ENCODE measurements at places on chromosomes 2 and 18. TPM values are rescaled to one million over a fixed set of nuclear protein-coding genes. Genes with fewer than 3 reads are reported as not detected.

DNA sequence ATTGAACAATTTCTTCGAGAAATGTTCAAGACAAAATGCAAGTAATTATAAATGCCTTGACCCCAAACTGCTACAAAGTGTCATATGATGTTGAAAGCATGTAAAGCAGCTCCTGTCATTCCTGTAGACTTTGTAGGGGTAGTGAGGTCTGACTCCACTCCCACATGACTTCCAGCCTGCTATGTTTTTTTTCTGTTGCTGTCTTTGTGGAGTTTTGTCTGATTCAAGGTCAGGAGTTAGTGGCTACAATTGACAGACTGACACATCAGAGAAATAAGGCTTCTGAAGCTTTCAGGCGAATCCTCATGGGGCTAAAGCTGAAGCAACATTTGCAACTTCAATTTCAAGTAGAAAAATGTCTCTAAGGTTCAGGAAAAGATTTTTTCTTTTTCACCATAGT is 63.9 kb upstream of the CCDC195 start:
- DNase-seq = no peak

GRCh38 chr18:34280653-34281052 is 55.9 kb upstream of the NOL4 start:
- DNase-seq = no peak

DNA sequence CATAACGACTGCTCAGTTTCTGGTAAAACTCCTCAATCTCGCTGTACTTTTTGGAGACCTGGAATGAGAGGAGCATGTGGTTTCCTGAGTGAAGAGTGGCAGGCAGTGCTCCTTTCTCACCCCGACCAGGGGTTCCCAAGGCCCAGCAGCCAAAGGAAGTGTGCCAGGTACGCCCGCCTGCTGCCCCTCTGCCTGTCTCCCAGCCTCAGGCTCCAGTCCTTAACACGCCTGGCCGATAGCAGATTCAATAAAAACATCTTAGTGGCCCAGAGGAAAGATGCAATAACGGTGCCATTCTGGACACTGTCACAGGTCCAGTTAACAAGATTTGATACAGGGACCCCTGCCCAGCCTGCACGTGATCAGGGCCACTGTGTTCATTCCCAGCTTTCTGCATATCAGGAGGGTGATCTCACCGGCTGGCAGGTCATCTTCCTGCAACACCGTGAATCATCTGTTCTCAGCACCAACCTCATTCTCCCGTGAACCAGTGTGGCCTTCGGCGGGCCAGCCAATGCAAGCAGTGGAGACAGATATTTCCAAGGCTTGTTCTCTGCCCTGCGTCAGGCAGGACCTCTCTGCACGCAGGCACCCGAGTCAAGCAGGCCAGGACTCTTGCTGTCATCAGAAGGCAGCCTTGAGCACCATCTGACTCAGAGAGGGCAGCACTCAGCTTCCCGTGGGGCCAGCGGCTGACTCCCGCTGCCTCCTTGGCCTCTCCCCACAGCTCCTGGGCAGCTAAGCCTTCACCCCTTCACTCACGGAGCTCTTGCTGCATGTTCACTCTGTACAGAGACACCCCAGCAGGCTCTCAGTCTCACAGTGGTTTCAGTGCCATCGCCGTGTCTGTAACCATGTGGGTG is 9.5 kb downstream of the HS1BP3 start:
- no peak for DNase-seq

GRCh38 chr2:145601361-145601925 is 1081.5 kb upstream of the ZEB2 start:
- DNase-seq = no peak

DNA sequence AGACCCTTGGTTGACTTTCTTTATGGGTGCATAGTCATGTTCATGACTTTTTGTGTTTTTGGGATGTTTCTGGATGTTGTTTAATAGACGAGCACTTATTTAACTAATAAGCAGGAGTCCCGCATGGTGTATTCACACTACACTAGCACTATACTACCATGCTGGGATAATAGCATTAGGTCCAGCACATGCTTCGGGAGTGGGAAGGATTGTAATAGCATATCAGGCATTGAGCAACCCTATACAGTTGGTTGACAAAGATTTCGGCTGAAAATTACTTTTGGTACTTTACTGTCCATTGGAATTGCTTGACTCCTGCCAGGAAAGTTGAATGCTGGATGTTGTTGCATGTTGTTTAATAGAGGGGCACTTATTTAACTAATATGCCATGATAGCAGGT is 2.8 kb downstream of the SH3RF3 start:
- no peak for DNase-seq

DNA sequence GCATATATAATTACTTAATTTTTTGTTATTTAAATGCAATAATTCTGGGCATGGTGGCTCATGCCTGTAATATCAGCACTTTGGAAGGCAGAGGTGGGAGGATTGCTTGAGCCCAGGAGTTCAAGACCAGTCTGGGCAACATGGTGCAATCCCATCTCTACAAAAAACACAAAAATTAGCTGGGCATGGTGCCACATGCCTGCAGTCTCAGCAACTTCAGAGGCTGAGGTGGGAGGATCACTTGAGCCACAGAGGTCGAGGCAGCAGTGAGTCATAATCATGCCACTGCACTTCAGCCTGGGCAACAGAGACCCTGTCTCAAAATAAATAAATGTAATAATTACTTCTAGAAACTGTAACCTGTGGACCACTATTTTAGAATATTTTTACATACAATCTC is 21.5 kb upstream of the TMEM87B start:
- DNase-seq = no peak

The TRIB2 gene
- 3.7 TPM for total RNA-seq

The ITSN2 gene
- 46.1 TPM for total RNA-seq

The TMEM17 gene
- 0.21 TPM for total RNA-seq

The BUB1 gene
- total RNA-seq = 103 TPM

The ZDBF2 gene
- total RNA-seq = 4.8 TPM

The RAD51AP2 gene
- total RNA-seq = not detected

The REG1B gene
- total RNA-seq = not detected

Measured in activated naive CD4-positive, alpha-beta T cell treated with anti-CD3 and anti-CD28 coated beads for 36 hours (primary cell).